ENCODE measurements at places on chromosomes 12 and 14. TPM values are rescaled to one million over a fixed set of nuclear protein-coding genes. Genes with fewer than 3 reads are reported as not detected.

The KLRK1 gene
- total RNA-seq: not detected

The ACSM4 gene
- not detected for total RNA-seq

GRCh38 chr12:94973221-94973620 is 30.3 kb downstream of the NDUFA12 start:
- DNase-seq: no peak

GRCh38 chr12:45416126-45416525 is 200.2 kb downstream of the ANO6 start:
- no peak for DNase-seq

DNA sequence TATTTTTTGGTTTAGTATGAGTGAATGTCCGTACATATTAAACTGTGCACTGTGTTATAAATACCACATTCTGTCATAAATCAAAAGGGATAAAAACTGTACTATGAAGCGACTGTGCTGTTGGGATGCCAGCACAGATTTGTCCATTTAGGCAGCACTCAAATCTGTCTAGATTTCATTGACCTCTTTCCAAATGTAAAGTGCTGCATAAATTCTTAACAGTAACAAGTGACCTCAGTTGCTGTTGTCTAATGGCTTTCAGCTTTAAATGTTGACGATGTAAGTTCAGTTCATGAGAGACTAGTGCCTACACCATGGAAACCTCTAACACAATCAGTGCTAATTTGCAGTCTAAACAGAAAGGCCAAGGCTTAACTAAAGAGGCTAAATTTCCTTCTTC is 531.4 kb upstream of the LMO3 start:
- DNase-seq: no peak

DNA sequence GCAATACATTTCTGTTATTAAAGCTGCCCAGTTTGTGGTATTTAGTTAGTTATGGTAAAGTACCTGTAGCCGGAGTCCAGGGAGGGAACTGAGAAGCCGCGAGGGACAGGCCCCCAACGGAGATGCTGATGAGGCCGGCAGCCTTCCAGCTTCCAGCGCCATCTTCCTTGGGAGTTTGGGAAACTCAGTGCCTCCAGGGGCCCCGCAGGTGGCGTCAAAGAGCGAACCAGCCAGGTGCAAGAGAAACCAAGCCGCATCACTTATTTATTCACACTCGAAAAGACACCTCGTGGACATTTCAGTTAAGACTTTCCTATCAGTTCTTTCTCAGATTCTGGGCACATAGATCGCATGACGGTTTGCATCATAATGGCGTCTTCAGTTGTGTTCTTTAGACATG is 216.6 kb downstream of the GLT1D1 start:
- DNase-seq: no peak

- peak; percentile 58 for DNase-seq
Observed at GRCh38 chr12:62625228-62625627, 158.6 kb downstream of the MON2 start.

Measured in RPMI7951 (cell line).